Skin of body (tissue), 3 donors: ENCODE measurements at places on chromosomes 16 and 17.
A peak's percentile ranks its signal among the peaks of the same experiment; 100 is the strongest.

- no peak for DNase-seq
Observed at GRCh38 chr17:58574025-58574424, 59.6 kb upstream of the MTMR4 start.

- peak; percentile 38 for DNase-seq
Observed at GRCh38 chr17:38749223-38750043, 1.3 kb upstream of the PCGF2 start.

DNA sequence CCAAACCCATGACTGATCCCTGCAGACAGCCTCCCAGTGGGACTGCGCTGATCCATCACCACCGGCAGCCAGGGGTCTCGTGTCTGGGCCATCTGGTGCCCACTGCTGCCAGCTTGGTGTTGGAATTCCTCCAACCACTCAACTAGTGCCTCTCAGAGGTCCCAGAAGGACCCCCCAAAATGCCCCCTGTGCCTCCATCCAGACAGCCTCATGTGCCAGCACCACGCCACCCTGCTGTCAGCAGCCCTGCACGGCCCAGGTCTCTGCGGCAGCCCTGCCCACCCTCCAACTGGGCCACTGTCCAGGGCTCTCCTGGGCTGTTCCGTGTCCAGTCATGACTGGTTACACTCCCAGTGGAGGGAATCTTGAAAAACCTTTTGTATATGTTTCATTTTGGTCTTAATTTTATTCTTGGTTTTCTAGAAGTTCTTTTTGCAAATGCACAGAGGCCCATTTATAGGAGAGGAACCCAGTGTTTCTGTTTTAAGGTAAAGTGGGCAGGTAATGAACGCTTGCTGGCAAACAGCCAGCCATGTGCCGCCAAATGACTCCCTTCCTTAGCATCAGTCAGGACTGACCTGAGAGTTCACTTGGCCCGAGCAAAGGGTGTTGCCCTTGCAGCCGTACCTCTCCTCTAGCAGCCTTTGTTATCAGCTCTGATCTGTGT, 34.6 kb downstream of the GRIN2C start:
- no peak for DNase-seq

GRCh38 chr16:19274165-19274797, 11.2 kb upstream of the CLEC19A start:
- no peak for DNase-seq

GRCh38 chr17:29573871-29574731, 5.6 kb downstream of the TP53I13 start:
- no peak for DNase-seq

- no peak for DNase-seq
Observed at GRCh38 chr17:28874750-28875149, 19.9 kb downstream of the ERAL1 start.

GRCh38 chr16:35745191-35745590, 2285.8 kb downstream of the TP53TG3F start:
- no peak for DNase-seq

- DNase-seq = no peak
Observed at GRCh38 chr16:68197250-68197649, 38.7 kb downstream of the ESRP2 start.

GRCh38 chr16:12078405-12079280, 102.1 kb downstream of the SNX29 start:
- no peak for DNase-seq

- peak; percentile 36 for DNase-seq
Observed at GRCh38 chr17:39002991-39003715, 36.0 kb upstream of the FBXO47 start.

DNA sequence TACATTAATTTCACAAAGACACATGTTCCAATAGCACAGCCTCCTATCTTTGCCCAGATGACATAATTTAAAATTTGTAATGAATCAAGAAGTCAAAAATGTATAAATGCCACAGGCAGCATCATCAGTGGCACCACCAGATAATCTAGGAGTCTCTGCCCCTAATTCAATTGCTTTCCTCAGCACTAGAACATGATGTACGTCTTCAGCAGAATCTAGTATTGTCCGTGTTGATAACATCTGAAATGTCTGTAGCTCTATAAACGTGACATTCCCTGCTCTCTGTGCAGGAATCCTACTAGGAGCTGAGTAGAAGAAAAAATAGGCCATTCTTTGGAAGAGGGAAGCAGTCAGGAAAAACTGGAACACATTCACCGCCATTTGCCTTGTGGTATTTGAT, 21.4 kb upstream of the SLC38A8 start:
- no peak for DNase-seq

- DNase-seq = peak; percentile 19
Observed at GRCh38 chr17:50328363-50329325, 17.3 kb upstream of the XYLT2 start.

DNA sequence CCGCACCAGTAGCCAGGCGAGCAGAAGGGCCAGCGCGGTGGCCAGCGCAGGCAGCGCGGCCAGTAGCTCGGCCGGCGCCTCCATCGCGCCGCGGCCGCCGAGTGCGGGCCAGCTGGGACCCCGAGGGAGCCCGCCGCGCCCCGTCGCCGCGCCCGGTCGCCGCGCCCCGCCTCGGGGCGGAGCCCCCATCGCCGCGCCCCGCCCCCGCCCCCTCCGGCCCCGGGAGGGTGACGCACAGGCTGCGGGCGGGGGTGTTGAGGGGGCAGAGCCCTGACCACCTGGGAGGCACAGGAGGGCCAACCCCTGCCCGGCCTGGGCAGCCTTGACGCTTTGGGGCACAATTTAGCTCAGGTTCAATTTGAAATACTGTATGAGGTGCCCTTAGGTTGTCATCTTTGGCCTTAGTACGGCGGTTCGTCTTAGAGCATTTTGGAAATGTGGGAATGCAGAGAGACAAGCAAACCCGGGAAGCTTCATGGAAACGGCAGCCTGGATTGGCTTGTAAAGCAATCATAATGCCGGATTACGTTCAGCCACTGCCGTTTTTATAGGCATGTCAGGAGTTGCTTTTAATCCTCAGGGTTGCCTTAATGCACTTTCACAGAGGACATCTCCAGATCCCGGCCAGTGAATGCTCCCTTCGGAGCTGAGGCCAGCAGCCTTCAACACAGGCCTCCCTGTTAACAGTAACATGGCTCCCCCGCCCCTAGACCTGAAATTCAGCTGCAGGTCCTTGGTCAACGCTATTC, at the start of gene MXRA7:
Gene MXRA7 (minus strand): TSS at position 103 of the 749 bp plus-strand sequence. CDS start 19 bp downstream, at position 84.
- peak; percentile 45 for DNase-seq

DNA sequence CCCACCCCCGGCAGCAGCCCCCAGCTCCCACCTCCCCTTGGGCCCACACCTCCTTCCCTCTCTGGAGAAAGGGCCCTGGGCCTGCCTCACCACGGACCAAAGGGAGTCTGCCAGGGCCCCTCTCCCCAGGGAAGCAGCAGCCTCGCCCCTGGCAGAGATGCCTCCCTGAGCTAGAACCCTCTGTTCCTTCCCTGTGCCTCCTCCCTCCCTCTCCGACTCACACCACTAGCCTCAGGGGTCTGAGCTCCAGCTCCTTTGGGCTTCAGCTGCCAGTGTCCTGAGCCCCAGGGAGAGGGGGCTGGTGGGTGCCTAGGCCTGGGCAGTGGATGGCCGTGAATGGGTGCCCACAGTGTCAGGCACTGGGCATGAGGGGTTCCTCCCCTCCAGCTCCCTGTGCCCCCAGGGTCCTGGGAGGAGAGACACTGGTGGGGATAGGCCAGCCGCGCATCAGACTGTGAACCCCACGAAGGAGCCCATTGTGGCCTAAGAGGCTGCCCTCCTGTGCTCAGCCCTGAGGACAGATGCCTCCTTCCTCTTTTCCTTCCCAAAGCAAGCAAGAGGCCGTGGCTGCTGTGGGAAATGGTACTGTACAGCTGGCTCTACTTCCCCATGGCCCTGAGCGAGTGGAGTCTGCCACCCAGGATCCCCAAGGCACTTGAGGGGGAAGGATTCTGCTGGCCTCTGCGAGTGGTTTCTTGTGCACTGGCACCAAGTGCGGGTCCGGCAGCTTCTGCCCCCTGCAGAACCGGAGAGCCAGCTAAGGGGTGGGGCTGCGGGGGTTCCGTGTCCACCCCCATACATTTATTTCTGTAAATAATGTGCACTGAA, 20.7 kb downstream of the MMP15 start:
- DNase-seq = no peak

GRCh38 chr17:75821552-75821951, 22.7 kb downstream of the UNC13D start:
- DNase-seq = no peak

DNA sequence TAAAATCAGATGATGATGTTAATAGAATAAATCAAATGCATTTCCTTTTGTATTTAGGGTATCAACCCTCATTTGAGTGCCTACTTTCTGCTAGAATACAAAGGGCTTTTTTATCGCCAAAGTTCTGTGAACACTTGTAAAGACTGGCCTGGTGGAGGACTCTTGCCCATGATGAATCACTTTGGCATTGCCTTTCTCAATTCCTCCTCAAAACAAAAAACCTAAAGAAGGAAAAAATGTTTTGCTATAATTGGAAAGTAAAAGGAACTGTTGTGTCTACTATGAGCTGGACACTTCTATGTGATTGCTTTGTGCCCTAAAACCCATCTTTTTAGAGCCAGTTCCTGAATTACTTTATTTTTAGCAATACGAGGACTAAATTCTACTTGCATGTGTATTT, 13.0 kb upstream of the DHRS11 start:
- DNase-seq = no peak

DNA sequence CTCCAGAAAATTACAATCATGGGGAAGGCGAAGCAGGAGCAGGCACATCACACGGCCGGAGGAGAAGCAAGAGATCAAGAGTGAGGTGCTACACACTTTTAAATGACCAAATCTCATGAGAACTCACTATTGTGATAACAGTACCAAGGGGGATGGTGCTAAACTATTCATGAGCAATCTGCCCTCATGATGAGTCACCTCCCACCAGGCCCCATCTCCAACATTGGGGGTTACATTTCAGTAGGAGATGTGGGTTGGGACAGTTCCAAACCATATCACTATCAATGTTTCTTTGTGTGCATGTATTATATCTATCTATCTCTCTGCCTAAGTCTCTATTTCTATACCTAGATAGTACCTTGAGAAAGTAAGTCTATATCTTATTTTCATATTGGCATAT, 724.8 kb downstream of the CDH11 start:
- no peak for DNase-seq

GRCh38 chr16:46858151-46858550, 26.0 kb upstream of the GPT2 start:
- no peak for DNase-seq

GRCh38 chr17:46773221-46773605, 45.3 kb downstream of the WNT3 start:
- no peak for DNase-seq

- DNase-seq = no peak
Observed at GRCh38 chr17:41785859-41786226, 668 bp downstream of the JUP start.

DNA sequence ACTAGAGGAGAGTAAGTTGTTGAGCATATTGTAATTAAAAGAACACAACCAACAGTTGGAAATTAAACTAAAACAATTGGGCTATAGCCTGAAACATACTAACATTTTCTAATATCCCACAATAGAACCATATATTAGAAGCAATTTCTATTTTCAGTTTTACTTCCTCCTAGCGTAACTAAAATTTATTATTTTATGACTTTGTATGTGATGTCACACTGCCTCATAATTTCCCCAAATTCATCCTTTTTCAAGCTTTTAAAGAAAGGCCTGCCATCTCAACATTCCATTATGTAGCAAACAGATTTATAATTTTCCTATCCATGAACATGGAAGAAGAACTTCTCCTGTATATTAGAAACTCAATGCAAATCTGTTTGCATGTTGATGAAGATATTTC, 110.2 kb downstream of the HS3ST3A1 start:
- DNase-seq = no peak

DNA sequence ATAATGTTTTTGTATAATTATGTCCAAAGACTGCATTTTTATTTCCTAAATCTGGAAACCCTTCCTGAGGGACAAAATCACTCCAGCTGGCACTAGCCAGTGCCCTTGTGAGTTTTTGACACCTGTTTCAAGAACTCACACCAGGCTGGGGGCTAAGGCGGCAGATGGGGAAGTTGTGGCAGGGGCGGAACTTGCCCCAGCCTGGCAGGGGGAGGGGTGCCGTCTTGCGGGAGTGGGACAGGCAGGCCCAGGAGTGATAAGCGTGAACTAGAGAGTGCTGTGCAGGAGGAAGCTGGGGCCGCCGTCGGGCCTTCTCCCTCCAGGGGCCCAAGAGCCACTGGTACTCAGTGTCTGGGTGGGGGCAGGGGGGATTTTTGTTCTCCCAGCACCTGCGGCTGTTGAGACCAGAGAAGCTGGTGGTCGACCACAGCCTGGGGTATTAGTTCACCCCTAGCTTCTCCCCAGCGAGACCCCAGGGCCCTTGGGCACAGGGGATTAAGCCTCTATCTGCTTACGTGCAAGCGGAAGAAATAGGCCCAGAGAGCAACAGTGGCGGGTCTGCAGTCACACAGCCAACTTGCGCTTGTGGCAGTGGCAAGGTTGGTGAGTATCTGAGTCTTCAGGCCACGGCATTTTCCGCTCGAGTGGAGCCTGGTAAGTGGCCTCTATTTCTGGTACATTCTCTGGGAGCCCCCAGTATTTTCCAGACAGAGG, 40.2 kb upstream of the PLCG2 start:
- DNase-seq = no peak

GRCh38 chr16:46918905-46919792, 35.0 kb downstream of the GPT2 start:
- no peak for DNase-seq

GRCh38 chr17:73297934-73298861, 13.6 kb downstream of the CDC42EP4 start:
- DNase-seq = no peak

- DNase-seq = peak; percentile 79
Observed at GRCh38 chr16:77834635-77835540, 46.5 kb downstream of the VAT1L start.

DNA sequence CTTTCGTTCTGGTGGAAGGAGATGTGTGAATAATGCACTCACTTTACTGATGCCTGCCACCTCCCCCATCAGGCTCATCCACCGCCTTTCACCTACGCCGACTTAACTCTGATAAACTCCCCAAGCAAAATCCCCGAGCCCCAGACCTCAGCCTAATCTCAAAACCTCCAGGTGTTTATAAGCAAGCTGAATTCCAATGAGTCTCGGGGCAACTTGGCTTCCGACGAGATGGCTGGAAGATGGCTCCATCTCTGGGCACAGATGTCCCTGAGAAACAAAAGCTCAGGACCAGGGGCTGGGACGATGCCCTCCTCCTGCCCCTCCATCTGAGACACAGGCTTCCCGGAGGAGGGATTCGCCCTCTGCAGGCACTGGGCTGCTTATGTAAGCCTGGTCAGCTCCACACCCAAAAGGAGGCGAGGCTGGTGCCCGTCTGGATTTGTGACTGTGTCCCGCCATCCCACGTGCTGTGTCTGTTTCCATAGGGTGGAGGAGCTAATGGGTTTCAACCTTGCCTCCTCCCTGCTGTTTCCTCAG, 386.4 kb upstream of the TNRC6C start:
- DNase-seq = no peak

DNA sequence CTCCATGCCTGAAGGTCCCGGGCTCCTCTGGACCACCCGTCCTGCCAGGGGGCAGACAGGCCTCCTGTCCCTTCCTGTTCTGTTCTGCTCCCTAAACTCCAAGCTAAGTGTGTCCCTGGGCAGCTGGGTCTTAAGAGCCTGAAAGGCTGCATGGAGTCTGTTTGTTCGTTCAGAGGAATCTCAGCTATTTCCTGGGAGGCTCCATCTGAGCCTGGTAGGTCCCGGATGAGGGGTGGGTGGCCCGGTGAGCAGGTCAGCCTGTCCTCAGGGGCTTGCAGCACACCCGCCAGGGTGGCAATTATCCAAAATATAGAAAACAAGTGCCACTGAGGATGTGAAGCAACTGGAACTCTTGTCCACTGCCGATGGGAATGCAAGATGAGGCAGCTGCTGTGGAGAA, 12.6 kb downstream of the ACTG1 start:
- DNase-seq = no peak
